ENCODE measurements at places on chromosomes 5 and 9.

DNA sequence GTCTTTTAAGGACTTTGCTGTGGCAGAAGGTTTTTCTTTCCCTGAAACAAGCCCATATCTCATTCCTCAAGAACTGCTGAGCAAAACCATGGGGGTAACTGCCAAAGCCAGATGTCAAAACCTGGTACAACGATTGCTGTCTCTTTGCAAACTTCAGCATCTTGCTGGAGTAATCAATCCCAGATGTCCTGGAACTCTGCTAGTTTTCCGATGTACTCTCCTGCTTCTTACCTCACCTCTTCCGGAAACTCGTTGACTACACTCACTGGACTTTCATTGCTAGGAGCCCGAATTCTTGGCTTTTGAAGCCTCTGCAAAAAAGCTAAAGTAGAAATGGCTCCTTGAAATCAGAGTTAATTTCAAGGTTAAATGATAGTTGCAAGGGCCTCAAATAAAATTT, 23.3 kb downstream of the RAD1 start:
- no peak for DNase-seq

DNA sequence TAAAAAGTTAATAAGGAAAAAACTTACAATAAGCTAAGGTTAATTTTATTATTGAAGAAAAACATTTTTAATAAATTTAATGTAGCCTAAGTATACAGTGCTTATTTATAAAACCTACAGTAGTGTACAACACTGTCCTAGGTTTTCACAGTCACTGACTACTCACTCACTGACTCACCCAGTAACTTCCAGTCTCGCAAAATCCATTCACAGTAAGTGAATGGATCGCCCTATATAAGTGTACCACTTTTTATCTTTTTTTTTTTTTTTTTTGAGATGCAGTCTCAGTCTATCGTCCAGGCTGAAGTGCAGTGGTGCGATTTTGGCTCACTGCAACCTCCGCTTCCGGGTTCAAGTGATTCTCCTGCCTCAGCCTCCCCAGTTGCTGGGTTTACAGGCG, 47.7 kb downstream of the FNIP1 start:
- DNase-seq = no peak

GRCh38 chr9:86481466-86481865, 127.3 kb upstream of the TUT7 start:
- no peak for DNase-seq

DNA sequence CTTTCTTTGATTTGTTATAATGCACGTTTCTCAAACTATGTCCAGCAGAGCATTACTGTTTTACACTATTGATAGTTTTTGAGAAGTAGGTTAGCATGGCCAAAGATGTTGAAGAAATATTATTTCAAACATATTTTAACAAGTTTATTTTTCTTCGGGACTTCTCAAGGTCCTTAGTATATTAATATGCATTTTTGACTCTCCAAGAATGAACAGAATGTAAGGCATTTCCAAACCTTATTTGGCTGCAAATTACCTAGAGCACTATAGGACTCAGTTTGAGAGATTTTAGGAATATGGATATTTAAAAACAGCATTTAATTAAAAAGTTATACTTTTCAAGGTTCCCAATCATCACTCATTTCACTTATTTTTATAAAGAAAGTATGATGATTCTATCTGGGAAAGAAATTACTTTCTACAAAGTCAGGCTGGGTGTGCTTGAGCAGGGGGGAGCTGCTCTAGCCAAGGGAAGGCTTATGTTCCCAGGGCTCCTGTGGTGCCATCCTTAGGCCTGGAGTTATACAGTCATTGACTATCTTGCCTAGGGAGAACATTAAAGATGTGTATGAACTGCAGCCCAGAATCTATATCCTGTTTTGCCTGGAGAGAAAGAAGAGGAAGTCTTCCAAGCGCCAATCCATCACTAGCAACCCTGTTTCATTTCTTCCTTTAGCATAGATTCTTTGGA, 27.6 kb upstream of the NREP start:
- no peak for DNase-seq

DNA sequence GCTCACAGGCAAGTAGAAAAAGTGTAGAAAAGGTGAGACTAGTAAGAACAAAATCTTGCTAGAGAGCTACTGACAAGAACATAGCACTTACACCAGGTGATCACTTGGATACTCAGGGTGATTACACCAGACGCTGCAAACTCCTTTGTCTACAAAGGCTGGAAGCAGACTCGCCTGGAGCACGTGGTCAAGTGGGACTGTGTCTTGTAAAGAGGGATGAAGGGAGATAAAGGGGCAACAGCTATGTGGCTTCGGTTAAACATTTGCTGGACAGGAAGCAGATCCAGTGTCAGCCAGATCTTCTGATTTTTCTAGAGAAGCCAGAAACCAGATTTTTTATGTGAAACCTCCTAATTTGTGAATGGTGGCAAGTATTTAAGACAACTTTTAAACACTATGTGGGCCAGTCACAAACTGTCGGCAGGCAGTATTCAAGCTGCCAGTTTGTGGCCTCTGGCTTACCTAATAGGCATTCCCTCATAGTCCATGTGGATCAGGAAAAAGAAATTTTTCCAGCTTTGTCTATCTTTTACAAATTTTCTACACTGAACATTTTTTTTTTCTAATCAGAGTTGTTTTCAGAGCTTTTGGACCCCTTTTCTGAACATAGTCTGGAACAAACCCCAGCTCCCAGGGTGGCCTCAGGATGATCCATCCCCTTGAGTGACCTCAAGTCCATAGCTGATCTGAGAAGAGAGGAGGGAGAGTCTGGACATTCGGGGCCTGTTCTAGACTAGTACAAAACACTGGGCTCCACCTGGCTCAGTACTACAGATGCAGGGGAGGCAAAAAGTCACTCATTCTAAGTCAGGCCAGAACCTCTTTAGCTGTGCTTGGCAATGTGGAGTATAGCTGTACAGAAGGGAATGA, 262.9 kb downstream of the ARRDC3 start:
- no peak for DNase-seq

DNA sequence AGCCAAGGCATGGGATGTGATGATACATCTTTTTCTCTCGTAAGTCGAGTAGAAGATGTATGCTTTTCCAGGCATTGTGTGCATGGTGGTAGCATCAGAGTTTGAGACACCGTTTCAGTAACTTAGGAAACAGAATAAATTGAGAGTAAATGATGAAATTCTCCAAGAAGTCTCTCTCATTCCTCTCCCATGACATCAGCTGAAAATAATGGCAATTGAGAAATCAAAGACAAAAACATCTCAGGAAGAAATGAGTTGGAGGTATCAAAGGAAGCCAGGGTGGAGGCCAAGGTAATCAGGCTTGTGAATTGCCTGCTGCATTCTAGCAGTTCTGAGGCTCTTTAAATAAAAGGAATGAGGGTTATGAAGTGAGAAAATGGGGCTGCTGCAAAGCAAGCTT, 53.9 kb downstream of the SGCD start:
- no peak for DNase-seq

DNA sequence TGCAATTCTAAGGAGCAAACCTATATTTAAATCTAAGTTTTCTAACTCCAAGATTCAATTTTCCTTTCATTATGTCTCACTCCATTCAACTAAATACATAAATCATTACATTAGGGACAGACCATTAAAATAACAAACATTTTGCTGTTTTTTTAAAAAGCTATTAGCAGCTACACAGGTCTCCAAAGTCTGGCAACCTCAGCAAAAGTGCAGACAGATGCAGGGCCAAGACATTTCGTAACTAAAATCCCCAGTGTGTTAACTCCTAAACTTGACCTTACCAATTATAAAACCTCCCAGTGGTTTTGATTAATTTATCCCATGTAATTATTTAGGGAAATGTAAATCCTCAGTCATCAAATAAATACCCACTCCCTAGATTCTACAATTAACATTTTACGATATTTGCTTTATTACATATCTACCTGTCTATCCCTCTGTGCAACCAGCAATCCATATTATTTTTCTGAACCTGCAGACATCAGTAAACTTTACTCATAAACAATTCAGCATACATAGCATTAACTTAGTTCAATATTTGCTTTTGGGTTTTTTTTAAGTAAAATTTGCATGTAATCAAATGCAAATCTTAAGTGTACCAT, 64.7 kb downstream of the RGS7BP start:
- DNase-seq = no peak

- no peak for DNase-seq
These were observed 7.8 kb downstream of the NINJ1 start for GRCh38 chr9:93126151-93126781.

DNA sequence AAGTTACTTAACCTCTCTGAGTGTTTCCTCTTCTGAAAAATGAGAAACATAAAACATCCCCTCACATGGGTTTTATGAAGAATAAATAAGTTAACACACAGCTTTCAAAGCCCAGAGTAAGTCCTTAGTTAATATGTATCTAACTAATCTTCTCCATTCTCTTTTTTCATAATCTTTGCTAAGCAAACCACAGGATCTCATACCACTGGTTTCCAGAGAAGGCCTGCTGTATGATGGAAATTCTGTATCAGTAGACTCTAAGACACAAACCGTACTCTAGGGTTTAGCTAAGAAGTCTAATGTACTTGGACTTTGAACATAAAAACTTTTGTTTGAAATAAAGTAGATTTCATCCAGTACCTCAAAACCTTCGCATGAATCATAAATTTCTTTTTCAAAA, 307.9 kb downstream of the SPOCK1 start:
- DNase-seq = no peak

DNA sequence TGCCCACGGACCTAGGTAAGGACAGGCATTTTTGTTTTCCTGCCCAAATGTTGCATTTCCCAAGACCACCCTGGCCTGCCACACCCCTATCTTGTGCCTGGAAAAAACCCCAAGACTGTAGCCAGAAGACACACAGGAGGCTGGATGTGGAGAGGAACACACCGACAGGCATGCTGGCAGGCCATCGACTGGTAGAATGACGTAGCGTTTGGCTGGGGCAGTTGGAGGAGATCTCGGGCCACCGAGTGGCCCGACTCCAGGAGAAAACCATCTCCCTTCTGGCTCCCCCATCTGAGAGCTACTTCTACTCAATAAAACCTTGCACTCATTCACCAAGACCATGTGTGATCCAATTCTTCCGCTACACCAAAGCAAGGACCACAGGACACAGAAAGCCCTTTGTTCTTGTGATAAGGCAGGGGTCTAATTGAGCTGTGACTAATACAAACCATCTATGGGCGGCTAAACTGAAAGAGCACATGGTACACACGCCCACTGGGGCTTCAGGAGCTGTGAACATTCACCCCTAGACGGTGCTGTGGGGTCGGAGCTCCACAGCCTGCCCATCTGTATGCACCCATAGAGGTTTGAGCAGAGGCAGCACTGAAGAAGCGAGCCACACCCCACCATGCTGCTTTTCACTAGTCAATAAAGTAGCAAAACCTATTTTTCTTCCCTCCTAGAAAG, 38.9 kb upstream of the N4BP3 start:
- no peak for DNase-seq

DNA sequence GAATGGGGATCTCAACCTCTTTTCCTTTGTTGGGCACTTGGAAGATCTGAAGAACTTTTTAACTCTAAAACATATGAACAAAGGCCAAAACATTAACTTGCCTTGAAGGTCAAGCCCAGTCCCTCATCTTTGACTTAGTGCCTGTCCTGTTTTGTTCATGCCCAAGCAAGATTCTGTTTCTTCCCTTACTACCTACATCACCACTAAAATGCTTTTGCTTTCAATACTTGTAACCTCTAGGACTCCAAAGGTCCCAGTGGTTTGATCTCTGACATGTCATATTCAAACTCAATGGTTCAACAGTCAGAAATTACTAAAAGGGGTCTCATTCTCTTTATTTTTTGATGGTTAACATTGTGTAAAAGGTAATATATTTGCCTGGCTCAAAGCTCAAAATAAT, 24.0 kb downstream of the GLRX start:
- no peak for DNase-seq

DNA sequence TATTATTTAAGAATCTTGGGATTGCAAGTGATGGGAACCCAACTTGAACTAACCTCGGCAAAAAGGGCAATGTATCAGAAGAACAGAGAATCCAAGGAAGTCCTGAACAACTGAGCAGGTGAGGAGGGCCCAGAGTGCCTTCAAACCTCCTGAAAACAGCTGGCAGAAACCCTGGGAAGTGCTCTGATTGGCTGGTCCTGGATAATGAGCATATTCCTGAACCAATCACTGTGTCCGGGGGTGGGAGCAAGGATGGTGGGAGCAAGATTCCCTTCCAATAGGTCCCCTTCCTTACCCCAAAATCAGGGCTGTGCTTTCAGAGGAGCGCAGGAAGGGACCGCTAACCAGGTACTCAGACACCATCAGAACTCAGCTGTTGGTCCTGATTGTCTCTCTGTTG, 31.9 kb upstream of the TBC1D2 start:
- DNase-seq = no peak

GRCh38 chr5:72355706-72356299, 35.6 kb downstream of the PTCD2 start:
- no peak for DNase-seq

GRCh38 chr5:138946831-138947560, 71.9 kb upstream of the LRRTM2 start:
- DNase-seq = no peak

DNA sequence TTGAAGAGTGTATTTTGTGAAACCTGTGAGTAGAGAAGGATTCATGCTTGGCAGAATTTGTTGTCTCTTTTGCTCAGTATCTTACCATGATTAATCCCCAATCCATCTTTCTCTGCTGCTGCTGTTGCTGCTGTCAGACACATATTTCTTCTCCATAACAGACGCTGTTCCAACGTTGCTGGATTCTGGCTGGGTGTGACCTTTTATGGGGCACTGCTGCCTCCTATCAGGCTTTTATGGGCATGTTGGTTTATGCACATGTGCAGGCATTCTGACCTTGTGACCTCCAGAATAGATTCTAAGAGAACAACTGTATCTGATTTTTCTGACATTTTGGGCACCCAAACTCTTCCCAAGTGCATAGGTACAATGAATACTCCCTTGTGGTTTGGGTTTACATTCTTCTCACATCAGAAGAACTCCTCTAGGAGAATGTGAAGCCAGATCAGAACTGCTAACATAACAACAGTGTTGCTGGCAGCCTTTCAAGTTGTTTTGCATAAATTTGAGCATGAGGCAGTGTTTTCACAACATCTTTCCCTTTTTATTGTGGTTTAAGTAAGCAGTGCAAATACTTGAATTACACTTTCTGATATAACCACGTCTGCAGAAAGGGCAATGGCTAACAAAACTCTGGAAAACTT, 9.2 kb upstream of the ISL1 start:
- no peak for DNase-seq

DNA sequence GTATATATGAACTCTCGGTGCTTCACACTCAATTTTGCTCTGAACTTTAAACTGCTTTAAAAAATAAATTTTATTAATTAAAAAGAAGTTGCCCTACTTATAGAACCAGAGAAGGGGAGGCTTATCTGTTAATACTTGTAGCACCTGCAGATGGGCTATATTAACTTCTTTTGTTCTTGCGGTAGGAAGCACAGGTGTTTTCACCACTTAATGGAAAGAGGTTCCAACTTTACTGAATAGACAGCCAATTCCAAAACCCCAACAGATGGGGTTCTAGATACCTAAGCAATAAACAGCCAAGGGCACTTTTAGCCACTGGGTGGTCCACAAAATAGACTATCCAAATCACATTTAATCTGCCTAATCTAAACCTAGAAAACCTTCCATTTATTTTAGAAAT, 65.4 kb downstream of the SSBP2 start:
- DNase-seq = no peak
